ENCODE measurements at places on chromosomes 3 and 15.
A peak's percentile ranks its signal among the peaks of the same experiment; 100 is the strongest.

DNA sequence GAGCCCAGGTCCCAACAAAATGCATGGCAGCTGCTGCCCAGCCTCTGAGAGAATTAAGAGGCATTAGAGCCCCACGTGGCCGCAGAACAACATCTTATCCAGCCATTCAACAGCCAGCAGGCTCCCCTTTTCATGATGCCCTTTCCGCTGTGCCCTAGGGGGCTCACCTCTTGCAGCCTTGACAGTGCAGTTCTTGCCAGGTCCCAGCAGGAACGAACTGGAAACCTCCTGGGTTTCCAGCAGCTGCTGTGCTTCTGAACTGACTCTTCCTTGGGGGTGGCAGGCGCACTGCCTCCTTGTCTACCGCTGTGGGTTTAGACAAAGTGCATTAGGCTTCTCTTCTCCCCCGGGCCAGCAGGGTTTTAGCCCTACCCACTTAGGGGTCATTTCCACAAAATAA, 85.2 kb downstream of the FAM174B start:
- no peak for DNase-seq

- DNase-seq, result no peak
Observed at GRCh38 chr3:3086239-3086638, 23.9 kb downstream of the IL5RA start.

DNA sequence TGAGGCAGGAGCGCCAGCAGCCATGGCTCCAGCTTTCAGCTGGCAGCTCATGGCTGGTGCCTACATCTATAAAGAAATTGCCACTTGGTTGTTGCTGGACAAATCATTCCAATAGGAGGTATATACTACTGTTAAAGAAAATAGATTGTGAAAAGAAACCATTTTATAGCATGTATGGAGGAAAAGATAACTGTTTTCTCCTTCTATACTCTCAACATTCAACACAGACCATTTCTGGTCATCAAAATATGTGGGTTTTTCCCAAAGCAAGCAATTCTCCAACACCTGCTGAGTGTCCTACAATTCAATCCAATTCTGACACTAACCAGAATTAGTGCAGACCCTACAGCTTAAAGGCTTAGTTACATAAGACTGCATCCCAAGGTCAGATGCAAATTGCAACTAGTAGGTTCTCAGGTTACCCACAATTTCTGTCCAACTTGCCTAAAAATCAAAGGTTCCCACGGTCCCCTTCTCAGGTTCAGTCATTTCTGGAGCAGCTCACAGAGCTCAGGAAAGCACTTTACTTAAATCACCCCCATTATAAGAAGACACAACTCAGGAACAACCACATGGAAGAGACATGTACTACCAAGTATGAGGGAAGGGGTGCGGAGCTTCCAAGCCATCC, 42.4 kb upstream of the STRIT1 start:
- no peak for DNase-seq

- DNase-seq, result peak; percentile 44
Observed at GRCh38 chr3:172517859-172518466, 5.3 kb downstream of the TNFSF10 start.

DNA sequence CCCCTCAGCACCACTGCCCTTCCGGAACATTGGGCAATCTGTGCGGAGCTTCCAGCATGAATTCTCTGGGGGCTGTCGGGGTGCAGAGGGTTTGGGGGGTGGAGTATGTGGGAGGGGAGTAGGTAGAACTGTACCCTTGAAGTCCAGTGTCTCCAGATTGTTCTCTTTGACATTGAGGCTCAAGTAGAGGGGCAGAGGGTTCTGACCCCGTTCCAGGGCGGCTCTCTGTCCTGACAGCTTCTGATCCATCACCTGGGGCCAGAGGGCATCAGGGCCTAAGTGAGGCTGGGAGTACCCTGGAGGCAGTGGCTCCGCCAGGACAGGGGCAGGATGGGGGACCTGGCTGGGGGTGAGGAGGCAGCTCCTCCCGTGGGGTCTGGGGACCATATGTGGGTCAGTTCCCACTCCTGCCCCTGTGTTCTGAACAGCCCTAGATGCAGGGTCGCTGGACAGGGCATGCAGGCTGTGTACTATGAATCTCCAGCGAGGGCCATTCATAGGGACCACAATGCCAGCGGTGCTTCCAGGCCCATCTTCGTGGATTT, 22.1 kb downstream of the PLA2G4D start:
- DNase-seq, result no peak

DNA sequence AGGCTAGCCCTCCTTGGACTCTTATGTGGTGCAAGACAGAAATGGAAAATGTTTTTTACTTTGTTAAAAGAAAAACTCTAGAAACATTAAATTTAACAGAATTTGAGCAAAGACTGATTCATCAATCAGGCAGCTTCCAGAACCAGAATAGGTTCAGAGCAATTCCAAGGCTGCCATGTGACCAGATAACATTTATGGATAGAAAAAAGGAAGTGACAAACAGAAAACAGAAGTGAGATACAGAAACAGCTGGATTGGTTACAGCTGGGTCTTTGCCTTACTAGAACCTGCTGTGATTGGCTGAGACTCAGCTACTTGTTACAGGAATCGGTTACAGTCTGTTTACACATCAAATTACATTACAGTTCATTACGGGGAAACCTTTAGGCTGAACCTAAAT, 22.5 kb upstream of the OTOL1 start:
- no peak for DNase-seq

DNA sequence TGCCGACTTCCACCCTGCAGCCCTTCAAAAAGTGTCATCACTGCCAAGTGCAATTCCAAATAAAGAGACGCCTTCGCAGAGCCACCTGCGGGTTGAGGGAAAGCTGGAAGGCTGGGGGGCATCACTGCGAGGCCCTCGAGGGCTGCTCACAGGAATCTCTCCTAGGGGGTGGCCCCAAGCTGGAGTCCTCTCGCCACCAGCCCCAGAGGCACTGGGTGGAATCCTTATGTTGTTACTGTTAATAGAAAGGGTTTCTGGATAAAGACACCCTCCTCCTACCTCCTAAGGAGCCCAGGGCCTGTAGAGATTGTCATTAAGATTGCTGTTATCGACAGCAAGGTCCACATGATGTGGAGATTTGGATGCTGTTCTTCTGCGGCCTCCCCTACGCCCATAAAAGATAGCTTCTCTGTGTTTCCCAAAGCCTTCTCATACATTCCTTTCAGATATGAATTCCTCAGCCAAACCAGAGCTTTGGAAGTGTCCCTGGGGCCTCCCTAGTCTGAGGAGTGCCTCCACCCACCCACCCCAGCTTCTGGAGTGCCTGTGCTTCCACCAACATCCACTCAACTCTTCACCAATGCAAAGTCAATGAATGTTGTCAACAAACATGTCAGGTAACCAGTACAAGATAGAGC, 512.7 kb downstream of the SHQ1 start:
- DNase-seq, result no peak

- DNase-seq, result no peak
Observed at GRCh38 chr3:176119826-176120225, 1077.5 kb downstream of the TBL1XR1 start.

DNA sequence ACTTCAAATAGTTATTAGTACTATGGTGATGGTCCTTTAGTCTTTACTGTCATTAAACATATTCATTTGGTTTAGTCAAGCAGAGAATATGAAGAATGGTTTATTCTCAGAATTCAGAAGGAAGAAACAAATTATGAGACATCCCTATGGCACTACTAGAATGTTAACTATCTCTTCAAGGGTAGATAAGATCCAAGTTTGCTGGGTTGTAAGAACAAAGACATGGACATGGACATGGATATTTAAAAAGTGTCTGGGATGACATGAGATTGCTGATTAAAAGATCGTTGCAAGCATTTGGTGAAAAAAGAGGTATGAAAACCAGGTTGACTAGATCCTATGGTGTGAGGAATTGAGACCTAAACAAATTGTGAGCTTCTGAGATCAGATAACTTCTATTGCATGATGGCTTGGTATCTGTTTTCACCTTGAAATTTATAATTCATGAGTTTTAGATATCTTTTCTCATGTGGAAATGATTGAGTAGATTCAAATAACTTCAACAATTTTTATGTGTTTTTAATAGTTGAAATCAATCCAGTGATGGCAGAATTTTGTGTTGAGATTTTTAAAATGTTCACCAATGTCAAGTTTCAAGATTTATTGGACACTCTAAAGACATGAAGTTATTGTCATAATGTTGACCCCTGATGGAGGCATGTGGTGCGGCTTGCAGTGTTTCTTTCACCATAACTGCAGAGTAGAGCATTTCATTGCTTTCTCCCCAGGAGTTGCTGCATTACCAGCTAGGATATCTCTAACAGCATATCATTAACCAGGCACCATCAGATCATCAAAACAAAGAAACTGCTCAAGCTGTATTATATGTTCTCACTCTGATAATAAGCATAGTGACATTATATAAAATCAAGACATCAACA, 72.6 kb downstream of the NAALADL2 start:
- no peak for DNase-seq

- DNase-seq, result no peak
Observed at GRCh38 chr15:70342554-70343548, 245.1 kb upstream of the TLE3 start.

DNA sequence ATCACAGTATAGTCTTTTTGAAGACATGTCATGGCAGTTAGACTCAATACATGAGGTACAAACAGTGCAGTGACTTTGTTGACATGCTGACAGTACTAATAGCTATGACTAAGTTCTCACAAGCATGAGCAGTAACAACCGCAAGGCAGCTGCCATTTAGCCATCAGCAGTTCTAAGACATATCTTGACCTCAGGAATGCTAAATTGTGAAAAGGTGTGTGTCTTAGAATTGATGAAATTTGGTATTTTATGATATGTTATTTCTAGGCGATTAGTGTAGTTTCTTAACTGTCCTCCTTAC, 60.7 kb upstream of the FURIN start:
- no peak for DNase-seq

Measured in stimulated activated CD8-positive, alpha-beta memory T cell treated with anti-CD3 and anti-CD28 coated beads, Interleukin-15, amount 100 ng/mL, for 48 hours (primary cell).